Activated CD4-positive, CD25-positive, alpha-beta regulatory T cell treated with anti-CD3 and anti-CD28 coated beads, Interleukin-2, amount 50 U/mL, for 16 hours (primary cell): ENCODE measurements at places on chromosomes 11 and 22.

DNA sequence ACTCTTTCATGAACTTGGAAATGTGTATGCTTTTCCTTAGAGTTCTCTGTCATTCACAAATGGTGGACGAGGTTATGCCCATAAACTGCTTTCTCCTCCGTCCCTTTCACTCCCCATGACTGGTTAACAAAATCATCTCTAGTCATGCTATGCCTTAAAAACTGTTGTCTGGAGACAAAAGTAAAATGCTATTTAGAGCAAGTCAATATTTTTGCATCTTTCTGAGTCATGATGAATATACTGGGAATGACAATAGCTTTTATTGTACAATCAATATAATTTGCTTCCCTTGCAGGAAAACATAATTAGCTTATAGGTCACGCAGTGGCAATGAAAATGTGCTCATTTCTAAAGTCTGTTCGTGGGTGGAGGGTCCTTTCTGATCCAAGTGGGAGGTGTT lies 216.7 kb upstream of the SORL1-AS1 start:
- DNase-seq = no peak

- DNase-seq = no peak
These were observed 3.2 kb downstream of the TH start for GRCh38 chr11:2168286-2169004.

GRCh38 chr11:108934289-108934688 lies 269.4 kb downstream of the DDX10 start:
- no peak for DNase-seq

DNA sequence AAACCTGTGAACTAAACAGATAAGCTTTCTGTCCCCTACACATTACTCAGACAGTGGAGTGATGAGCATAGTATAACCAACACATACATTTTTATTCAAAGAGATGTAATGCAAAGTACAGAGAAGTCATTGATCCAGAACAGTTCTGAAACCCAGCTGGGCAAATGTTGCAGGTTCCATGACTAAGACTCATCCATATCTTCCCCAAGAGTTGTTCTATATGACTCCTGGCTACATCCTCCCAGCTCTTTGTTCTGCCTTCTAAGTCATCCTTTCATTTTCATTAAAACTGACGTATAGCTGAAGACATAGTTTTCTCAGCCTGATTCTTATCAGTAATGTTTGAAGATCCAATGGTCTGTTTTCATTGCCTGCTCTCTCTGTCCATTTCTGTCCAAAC lies 47.3 kb downstream of the PLAAT5 start:
- DNase-seq = no peak

DNA sequence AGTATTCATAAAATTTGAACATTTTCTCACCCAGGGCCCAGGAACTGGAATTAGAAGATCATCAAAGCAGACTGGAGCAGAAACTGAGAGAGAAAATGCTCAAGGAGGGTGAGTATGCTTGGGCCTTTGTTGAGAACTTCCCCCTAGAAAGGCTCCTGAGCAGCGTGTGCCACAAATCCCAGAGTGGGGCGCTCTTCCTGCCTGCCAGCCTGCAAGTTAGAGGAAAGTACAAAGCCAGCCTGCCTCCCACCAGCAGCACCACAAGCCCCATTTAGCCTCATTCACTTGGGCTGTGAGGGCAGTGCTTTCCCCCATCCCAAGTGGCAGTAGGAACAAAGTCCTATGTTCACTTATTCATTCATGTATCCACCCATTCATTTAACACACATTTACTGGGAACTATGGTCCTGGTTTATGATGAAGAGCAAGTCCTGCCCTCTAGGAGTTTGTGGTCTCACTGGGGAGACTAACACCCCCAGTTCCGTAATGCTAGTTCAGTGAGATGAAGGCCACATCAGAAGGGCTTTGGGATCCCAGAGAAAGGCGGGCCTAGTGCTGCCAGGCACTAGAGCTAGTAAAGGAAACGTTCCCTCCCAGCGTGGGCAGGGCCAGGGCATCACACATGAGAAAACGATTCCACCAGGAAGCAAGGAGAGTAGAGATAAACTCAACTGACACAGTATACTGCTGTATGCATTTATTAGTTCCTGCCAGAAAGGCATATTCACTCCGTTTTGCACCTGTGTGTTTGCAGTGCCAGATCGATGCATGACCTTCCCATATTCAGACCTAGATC lies 22.4 kb upstream of the PARVA start:
- DNase-seq = no peak

GRCh38 chr22:22657712-22658111 lies 13.3 kb downstream of the GGTLC2 start:
- DNase-seq = no peak
